ENCODE measurements at places on chromosomes 4 and X.

DNA sequence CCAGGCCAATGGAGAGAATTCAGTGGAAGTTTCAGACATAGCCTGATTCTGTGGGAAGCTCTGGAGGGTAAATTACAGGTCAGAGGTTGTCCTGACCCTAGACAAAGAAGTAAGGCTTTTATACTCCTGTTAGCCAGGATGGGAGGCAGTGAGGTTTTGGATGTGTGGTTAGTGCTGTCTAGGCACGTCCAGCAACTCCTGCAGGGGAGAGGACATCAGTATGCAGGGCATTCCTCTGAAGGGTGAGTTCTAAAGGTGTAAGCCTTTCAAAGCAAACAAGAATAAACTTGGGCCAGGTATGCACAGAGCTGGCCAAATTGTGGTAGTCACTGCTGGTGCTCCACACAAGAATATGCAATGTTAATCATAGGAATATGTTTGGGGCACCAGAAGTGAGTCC lies 562.5 kb downstream of the CCSER1 start:
- no peak for DNase-seq

GRCh38 chr4:139556071-139556723 lies at the start of gene SETD7:
Gene SETD7 (minus strand): TSS chr4:139556219. CDS start chr4:139556137, 82 bp downstream.
- peak; percentile 80 for DNase-seq

GRCh38 chr4:169314906-169315305 lies 44.1 kb upstream of the SH3RF1 start:
- peak; percentile 89 for DNase-seq

- DNase-seq, result no peak
These were observed 1720.2 kb downstream of the PCDH7 start for GRCh38 chr4:32440391-32440790.

DNA sequence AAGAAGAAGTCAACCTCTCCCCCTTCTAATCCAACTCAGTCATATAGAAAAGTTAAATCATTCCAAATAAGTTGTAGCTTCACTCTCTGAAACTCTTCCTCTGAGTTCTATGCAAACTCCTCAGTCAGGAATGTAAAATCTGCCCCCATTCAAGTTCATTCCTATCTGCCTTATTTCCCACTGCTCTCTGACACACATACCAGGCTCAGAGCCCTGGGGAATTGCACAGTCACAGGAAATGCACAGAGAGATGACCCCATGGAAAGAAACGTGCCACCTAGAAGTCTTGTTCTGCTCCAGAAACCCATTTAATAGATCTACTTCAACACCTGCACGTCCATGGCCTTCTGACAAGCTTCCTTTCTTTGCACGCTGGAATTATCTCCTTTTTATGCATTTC lies 236.0 kb upstream of the VCX3A start:
- DNase-seq, result no peak

DNA sequence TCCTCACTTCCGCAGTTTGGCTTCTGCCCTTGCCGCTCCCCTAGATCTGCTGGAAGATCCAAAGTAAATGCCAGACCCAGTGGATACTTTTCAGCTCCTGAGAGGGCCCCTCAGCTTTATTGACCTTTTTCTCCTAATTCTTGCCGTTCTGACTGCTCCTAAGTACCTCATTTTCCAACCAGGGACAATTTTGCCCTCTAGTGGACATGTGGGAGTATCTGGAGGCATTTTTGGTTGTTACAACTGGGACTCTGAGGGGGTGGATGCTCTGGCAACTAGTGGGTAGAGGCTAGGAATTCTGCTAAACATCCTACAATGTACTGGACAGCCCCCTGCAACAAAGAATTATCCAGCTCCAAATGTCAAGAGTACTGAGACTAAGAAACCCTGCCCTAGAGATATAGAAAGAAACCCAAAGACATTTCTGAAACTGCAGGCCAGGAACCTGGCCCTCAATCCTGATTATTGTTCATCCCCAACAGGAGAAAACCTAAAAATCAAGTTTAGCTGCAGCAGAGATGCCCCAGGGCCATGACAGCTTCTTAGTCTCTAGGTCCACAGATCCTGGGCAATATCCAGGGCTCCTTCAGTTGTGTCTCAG lies 3.4 kb downstream of the TEX13B start:
- DNase-seq, result peak; percentile 8

- DNase-seq, result no peak
These were observed 16.6 kb downstream of the DCUN1D4 start for GRCh38 chr4:51859476-51860031.

DNA sequence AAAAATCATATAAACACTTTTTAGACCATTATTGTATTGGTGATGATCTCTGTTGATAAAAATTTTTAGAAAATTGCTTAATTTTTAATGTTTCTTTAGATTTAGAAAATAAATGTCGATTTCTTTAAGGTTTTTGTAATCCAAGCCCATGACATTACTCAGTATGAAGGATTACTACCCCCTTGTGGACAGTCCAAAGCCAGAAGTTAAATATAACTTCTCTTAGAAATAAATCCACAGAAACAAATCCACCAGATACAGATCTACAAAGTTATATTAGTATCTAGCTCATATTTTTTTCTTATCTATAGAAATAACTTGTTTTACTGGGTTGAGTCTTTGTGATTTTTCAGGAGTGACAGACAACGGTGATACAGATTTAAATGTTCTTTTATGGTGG lies 18.9 kb downstream of the TIFA start:
- DNase-seq, result no peak

Measured in NCI-H1417 (cell line).